ENCODE measurements at places on chromosomes 16 and 17.

- DNase-seq = no peak
These were observed 519.8 kb downstream of the TMEM114 start for GRCh38 chr16:8070506-8070905.

DNA sequence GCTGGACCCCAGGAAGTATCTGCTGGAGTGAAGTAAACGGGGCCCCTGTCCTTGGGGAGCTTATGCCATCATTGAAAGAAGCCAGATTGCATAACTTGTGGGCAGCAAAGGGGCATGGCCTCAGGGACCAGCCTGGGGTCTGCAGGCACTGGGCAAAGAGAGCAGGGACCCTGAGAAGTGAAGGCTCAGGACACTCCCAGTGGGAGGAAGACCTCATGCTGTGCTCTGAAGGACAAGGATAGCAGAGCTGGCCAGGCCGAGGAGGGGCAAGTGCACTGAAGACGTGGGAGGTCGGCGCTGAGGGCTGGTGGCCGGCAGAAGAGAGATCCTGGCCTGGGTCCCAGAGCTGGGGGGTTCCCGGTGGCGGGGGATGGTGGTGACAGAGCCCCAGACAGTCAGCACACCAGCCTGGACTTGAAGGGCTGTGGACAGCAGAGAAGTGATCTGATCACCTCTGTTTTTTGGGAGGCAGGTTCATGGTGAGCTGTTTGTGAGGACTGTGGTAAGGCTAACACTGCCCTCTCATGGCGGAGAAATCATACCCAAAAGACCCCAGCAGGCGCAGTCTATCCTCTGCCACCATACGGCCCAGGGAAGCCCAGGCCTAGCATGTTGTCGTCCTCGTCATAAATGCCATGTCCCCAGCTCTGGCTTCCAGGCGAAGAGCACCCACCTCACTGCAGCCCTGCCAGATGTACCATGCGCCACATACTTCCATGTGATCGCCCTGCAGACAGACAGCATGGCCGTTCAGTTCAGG, 7.1 kb upstream of the CNP start:
- no peak for DNase-seq

GRCh38 chr17:82241926-82242697, 13.3 kb downstream of the SLC16A3 start:
- no peak for DNase-seq

- no peak for DNase-seq
These were observed 29.8 kb downstream of the LRRC36 start for GRCh38 chr16:67356396-67356795.

DNA sequence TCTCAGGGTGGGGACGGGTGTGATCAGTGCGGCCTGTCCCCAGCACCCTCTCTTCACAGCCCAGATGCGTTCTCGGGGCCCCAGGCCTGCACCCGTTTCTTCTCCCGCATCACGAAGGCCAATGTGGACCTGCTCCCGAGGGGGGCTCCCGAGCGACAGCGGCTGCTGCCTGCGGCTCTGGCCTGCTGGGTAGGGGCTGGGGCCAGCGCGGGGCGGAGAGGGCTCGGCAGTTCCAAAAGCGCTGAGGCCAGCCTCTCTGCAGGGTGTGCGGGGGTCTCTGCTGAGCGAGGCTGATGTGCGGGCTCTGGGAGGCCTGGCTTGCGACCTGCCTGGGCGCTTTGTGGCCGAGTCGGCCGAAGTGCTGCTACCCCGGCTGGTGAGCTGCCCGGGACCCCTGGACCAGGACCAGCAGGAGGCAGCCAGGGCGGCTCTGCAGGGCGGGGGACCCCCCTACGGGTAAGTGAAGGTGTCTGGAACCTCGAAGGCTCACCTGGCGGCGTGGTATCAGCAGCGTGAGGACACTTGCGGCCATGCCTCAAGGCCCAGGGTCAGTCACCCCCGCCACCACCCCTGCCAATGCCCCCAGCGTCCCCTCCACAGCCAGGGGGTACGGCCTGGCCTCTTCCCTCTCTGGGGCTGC, 4.4 kb downstream of the MSLN start:
- DNase-seq = no peak

- DNase-seq = no peak
These were observed 110.8 kb downstream of the CDYL2 start for GRCh38 chr16:80693553-80693952.

DNA sequence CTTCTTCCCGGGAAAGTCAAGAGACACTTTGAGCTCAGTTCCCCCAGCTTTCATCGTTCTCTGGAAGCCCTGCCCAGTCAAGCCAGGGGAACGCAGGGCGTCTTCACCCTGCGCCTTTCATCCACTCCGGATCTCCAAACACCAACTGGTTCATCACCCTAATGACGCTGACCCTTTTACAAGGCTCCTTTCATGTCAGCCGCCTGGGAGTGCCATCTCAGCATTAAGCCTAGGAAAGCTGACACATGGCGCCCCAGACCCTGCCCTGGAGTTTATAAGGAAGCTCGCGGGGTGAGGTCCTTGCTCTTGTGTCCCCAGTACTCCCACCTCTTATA, 594 bp upstream of the DNAJC7 start:
- peak; percentile 22 for DNase-seq

- DNase-seq = peak; percentile 59
These were observed 17.2 kb downstream of the SREBF1 start for GRCh38 chr17:17819561-17819995.

DNA sequence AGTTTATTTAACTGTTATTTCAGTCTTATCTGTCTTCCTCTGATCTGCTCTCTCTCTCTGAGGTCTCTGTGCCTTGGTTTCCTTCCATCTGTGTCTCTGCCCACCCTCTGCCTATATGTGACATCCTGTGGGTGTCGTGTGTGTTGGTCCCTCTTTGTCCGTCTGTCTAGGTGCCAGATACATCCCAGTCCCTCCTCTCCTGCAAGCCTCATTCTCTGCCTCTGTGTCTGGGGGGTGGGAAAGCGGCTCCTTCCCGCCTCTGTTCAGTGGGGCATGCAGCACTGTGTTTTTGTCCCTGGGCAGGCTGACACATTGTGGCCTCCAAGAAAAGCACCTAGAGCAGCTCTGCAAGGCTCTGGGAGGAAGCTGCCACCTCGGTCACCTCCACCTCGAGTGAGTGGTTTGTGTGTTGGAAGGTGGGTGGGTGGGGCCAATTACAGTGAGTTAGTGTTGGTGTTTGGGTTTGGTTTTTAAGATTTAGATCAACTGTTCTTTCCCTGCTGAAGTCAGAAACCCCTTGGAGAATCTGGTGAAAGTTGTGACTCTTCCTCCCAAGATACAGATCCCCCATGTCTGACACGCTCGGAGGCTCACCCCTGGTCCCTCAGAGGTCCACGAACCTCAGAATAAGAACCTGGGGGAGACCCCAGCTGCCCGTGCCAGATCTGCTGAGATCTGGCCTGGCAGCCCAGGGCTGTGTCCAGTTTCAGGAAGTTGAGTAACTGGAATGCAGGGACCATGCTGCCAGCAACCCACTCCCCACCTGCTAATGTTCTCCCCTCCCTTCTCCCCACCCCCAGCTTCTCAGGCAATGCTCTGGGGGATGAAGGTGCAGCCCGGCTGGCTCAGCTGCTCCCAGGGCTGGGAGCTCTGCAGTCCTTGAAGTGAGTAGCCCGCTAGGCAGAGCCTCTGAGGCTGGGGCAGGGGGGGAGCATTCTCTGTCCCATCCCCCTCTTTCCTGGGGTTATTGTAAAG, 50.9 kb upstream of the CPNE2 start:
- DNase-seq = no peak

DNA sequence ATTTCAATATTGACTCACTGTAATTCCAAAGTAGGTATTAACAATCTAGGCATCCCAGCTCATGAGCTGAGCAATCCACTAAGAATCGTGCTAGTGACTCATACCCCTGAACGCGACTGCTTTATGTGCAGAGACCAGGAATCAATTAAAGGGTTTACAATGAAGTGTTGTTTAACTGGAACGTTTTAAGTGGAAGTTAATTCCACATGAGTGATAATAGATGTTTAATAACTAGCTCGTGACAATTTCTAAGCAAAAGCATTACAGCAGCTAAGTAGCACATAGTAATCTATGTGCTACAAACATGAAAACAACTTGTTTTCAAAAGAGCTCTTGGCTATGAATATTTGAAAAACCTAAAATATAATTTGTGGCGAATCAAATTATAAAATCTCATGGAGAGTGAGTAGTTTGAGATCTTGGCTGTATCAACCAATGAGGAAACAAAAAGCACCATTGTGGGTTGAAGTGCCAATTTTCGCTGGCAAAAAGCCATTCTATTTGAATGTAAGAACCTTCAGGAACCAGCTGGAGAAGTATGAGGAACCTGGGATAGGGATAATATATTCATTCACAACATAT, 9.4 kb downstream of the GJC1 start:
- DNase-seq = peak; percentile 61

DNA sequence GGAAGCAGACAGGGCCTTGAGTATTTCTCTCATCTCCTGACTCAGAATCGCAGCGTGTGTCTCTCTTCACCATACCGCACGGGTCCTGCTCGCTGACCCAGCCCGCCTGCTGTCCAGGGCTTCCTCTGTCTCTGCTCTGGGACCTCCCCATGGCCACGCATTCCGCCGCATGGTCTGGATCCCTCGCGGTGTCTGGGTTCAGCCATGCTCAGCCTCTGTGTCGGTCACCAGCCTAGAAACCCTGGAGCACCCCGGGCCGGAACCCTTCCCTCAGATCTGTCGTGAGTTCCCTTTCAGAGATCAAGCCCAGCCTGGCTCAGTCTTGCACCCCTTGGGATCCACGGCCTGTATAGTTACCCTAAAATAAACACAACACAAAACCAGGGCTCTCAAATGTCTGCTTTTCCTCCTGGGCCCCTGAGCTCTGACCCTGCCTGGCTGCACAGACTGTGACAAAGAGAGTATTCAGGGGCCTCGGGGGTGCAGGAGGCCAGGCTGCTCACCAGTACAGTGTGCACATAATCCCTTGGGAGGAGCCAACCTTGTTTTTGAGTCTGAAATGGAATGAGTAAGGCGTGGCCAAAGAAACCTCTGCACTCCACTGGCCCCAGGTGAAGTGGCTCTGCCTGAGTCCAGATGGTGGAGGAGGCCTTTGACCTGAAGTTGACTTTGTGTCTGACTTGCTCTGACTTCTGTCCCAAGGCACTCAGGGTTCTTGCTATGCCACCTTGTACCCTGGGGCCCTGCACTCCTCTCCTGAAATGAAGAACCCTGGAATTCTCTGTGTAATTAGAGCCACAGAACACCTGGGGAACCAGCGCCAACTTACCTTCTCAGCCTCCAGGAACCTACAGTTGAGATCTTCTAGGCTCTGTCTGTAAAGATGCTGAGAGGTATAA, 5.8 kb upstream of the SPIRE2 start:
- no peak for DNase-seq

DNA sequence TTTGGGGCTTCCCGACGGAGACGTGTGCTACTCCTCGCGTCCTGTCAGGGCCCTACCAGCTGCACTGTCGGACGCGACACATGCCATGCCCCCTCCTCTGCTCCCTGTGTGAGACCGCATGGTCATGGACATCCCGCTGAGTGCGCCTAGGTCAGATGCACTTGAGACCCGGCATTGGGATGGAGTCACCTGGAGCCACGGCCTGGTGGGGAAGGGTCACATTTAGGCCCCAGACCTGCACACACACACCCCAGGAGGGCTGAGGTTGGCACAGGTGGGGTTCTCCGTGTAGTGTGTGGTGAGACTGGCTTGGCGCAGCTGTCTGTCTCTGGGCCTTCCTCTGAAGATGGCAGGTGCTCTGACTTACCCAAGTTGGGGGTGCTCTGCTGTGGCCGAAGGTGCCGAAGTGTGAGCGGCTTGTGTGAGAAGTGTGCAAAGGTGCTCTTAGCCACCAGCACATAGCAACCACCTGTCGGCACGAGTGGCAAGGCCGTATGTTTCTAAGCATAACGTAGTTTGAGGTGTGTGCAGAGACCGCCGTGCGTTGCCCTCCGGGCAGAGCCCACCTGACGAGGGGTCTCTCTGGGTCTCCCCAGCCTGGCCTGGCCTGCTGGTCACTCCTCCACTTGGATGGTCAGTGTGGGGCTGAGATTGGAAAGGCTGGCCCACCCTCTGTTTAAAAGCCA, 108.6 kb downstream of the BANP start:
- no peak for DNase-seq

DNA sequence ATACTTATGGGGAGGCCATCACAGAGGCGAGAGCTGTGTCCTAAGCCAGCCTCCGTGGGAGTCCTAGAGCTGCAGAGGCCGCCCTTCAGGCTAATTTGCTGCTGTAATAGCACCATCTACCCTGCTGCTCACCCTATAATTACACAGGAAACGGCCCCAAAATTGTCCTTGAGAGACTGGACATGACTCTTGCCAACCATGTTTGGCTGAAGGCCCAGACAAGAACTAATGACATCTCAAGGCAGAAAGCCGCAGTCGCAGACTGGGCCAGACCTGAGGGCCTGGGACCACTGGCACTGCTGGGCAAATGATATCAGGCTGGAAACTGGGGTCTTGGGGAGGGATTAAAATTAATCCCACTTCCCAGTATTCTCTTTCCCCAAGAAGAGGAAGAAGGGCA, 24.1 kb downstream of the PSMD7 start:
- DNase-seq = no peak

DNA sequence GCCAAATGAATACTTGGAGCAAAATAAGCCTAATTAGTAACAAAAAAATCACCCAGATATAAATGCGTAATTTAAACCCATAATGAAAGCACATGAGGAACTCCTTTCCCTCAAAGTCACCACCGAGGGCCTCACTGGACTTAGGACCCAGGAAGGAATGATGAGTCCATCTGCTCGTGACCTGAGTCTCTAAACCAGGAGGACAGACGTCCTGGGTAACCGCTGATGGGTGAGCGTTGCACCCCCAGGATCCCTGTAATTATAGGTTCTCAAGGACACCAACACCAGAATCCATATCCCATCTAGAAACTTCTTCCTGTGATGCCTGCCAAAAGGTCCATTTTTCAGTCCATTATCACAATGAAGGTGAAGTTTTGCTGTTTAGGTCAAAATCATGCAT, 121.4 kb downstream of the ZNF778 start:
- no peak for DNase-seq

DNA sequence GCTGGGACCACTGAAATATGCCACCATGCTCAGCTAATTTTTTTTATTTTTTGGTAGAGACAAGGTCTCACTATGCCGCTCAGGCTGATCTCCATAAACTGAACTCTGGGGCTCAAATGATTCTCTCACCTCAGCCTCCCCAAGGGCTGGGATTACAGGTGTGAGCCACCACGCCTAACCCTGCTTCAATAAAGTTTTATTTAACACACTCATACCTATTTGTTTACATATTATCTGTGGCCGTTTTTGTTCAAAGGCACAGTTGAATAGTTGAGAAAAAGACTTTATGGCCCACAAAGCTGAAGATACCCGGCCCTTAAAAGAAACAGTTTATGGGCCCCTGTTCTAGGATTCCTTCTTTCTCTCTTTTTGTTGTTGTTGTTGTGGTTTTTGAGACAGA, 419.8 kb downstream of the SLC39A11 start:
- no peak for DNase-seq

GRCh38 chr17:19301274-19301951, 61.1 kb downstream of the B9D1 start:
- no peak for DNase-seq

DNA sequence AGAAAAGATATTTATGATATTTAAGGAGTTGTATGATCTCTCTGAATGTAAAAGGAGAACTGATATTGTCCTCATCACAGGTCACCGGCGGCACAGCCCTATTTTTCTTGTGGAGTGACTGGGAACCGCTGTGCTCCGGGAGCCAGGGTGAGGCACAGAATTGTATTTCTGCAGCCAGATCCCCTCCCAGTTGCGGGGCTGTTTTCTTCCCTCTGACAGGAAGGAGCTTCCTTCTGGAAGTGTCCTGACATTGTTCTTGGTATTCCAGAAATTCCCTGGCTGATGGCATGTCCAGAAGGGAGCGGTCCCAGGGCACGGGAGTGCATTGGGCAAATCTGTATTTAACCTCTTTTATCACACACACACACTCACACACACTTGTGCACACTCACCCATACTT, 268.6 kb upstream of the FOXF1 start:
- DNase-seq = no peak
